ENCODE measurements at places on chromosomes 12 and 14.
A peak's percentile ranks its signal among the peaks of the same experiment; 100 is the strongest.

GRCh38 chr12:92641291-92641690 lies 61.5 kb upstream of the PLEKHG7 start:
- no peak for DNase-seq

GRCh38 chr14:64691376-64691775 lies 12.8 kb upstream of the PLEKHG3 start:
- DNase-seq, result no peak

DNA sequence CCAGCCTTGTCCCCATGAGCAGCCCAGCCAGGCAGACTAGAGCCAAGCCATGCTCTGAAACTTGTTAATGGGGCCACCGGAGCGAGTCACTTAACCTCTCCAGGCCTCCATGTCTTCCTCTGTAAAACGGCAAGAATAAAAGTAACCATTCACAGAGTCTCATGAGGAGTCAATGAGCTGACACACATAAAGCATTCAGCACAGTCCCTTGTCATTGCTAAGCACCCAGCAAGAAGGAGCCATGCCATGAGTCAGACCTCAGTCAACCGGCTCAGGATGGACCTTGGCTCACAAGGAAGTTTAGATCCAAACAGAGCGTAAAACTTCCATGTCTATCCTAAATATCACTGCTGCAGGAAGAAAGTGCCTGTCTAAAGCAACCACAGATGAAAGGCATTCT lies 10.6 kb downstream of the FICD start:
- DNase-seq, result no peak

DNA sequence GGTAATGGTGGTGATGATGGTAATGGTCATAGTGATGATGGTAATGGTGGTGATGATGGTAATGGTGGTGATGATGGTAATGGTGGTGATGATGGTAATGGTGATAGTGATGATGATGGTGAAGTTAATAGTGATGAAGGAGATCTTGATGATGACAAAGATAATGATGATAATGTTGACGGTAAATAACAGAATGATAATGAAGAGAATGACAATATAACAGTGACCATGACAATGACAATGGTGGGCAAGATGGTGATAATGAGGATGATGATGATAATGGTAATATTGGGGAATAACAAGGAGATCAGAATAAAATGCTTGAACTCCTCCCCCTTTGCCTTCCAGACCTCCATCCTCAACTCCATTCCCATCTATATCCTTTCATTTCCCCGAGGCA lies 233.3 kb upstream of the SFSWAP start:
- DNase-seq, result no peak

DNA sequence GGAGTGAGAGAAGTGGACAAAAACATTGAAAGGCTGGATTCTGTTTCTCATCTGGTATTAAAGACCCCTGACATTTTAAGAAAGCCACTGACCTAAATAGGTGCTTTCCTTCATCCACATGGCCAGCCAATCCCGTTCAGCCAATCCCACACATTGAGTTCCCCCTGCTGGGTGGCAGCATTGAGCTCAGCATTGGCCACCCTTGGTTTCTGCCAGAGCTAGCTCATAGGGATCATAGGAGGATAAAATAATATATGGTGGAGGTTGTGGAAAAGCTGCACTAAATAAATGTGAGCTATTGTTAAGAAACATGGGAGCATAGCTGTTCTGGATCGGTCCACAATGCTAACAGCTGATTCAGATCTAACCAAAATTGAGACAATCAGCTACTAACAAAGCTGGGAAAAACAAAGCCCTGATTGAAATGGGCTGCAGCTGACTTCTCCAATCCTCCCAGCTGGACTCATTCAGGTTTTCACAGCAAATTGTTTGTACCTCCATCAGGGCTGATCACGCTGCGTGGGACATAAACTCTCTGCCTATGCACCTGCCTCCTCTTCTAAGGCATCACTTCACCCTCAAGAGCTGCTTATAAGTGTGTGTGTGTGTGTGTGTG lies 256.5 kb downstream of the EMP1 start:
- DNase-seq, result no peak

- DNase-seq, result no peak
Measured at GRCh38 chr12:56084958-56085543, 5.1 kb downstream of the ERBB3 start.

DNA sequence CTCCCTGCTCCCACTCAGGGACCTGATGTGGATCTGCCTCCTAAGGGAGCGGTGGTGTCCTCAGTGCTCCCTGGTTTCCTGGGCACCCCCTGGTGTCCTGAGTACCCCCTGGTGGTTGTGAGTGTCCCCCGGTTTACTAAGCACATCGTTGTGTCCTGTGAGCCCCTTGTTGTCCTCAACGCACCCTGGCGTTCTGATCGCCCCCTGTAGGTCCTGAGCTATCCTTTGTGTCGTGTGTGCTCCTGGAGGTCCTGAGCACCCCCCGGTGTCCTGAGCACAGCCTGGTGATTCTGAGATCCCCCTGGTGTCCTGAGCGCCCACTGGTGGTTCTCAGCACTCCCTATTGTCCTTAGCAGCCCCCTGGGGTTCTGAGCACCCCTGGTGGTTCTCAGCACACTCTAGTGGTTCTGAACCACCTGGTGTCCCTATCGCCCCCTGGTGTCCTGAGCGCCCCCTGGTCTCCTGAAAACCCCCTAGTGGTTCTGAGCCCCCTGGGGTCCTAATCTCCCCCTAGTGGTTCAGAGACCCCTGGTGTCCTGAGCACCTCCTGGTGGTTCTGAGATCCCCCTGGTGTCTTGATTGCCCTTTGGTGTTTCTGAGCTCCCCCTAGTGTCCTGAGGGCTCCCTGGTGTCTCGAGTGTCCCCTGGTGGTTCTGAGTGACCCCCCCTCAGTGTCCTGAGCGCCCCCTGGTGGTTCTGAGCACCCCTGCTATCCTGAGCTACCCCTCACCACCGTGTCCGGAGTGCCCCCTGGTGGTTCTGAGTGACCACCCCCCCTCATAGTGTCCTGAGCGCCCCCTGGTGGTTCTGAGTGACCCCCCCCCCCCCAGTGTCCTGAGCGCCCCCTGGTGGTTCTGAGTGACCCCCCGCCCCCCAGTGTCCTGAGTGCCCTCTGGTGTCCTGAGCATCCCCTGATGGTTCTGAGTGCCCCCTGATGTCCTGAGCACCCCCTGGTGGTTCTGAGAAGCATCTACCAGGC lies 615.1 kb downstream of the TMEM121 start:
- DNase-seq, result peak; percentile 21

GRCh38 chr12:98149270-98149669 lies 366.1 kb upstream of the TMPO start:
- DNase-seq, result no peak

DNA sequence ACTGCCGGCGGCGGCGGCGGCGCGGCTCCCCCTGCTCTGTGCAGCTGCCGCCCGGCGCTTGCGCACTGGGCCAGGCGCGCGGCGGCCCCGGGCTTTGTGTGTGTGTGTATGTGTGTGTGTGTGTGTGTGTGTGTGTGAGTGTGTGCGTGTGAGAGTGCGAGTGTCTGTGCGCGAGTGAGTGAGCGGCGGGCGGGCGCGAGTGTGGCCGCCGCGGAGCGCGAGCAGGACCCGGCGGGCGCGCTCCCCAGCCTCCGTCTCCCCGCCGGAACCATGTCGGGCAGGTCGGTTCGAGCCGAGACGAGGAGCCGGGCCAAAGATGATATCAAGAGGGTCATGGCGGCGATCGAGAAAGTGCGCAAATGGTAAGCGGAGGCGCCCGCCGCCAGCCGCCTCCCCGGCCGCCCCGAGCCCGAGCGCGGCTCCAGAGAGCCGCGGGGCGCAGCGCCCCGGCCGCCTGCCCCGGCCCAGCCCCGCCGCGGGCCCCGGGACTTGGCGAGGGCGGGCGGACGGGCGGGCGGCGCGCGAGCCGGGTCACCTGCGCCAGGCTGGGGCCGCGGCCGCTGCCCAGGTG lies at the start of gene BCL7A:
Gene BCL7A, plus strand, starts transcription at position 63 of the 571 bp plus-strand sequence. Its CDS starts 208 bp downstream, at position 271.
- peak; percentile 13 for DNase-seq

DNA sequence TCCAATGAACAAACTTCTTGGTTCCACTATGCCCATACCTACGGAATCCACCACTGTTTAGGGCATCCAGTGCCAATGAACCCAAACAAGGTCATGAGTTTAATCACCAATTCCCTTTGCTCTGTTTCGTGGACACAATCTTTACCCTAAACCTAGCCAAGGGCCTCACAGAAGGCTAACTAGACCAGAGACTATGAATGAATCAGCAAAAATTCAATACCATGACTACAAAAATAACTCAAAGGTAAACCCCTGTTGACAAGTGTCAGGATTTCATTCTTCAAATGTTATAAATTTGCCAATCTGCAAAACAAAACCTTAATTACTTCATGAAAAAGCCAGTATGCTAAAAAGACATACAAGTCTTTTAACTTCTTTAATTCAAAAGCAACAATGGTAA lies 96.7 kb downstream of the CEP128 start:
- no peak for DNase-seq

- no peak for DNase-seq
Measured at GRCh38 chr12:113586461-113586860, 114.8 kb upstream of the LHX5 start.

Data from activated CD4-positive, CD25-positive, alpha-beta regulatory T cell (primary cell).